ENCODE measurements at places on chromosomes 11 and 22.

DNA sequence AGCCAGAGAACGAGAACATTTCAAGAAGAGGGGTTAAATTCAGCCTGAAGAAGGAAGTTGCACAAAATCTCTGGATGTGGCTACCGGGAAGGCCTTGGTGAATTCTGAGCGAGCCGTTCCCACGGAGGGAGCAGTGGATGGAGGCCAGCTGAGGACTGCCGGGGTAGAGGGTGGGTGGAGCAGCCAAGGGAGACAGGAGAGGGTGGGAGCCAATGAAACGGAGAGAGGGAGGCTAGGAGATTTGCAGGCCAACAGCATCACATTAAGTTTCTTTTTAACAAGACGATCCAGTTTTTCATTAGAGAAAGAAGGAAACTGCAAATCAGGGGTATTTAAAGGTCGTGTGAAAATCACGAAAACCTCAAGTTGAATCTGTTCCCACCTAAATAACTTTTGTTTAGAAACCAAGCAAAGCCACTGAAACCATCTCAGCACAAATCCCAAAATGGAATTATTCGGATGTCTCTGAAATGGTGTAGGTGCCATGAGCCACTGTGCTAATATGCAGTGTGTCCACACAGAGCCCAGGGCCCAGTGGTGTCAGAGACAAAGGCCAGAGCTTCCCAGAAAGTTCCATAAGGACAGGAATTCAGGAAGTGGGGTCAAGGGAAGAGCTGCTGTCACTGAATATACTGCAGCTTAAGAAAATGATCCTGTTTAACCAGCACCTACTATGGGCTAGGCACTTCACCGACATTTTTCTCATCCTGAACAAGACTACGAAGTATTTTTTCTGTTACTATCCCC is 59.7 kb upstream of the SLC35C1 start:
- H3K27ac ChIP-seq, result no peak overlapping the region
- DNase-seq, result peak; percentile 84
- H3K4me3 ChIP-seq, result no peak overlapping the region
- no peaks in the 10 kb centered on the region for H3K4me1 ChIP-seq
- H3K36me3 ChIP-seq, result no peaks in the 10 kb centered on the region

GRCh38 chr22:39144101-39144767 is 8.2 kb downstream of the CBX7 start:
- H3K4me3 ChIP-seq, result peak overlapping the region; percentile 85
- H3K4me1 ChIP-seq, result peaks cover 54% of the 10 kb centered on the region
- DNase-seq, result peak; percentile 66
- peak overlapping the region; percentile 98 for H3K27ac ChIP-seq
- H3K36me3 ChIP-seq, result no peaks in the 10 kb centered on the region

DNA sequence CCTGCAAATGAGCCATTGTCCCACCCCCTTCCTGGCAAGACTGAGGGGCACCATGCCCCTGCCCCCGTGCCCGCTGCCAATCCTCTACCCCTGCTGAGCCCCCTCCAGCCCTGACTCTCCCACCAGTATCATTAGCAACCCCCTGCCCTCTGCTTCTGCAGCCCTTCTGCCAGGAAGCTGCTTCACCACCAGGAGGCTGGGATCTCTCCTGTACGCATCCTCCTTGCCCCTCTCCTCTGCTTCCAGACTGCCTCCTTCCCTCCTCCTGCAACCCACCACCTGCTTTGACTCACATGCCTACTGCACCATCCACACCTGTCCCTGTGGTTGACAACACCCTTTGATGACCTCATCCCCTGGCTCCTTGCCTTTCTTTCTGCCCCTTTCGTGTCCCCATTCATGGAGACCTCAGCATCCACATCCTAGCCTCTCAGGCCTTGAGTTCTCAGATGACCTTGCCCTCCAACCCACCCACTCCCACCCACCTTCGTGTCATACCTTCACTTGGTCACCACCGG is 13.4 kb upstream of the PNPLA3 start:
- no peak overlapping the region for H3K4me3 ChIP-seq
- no peak overlapping the region for H3K27ac ChIP-seq
- no peak for DNase-seq
- H3K36me3 ChIP-seq, result no peaks in the 10 kb centered on the region
- peaks cover 6% of the 10 kb centered on the region for H3K27me3 ChIP-seq

- peak overlapping the region; percentile 96 for H3K27ac ChIP-seq
- peak; percentile 72 for DNase-seq
- peak overlapping the region; percentile 88 for H3K4me3 ChIP-seq
- peaks cover 74% of the 10 kb centered on the region for H3K4me1 ChIP-seq
Measured at GRCh38 chr11:114063829-114064201, 4.3 kb downstream of the ZBTB16 start.

- peaks cover 8% of the 10 kb centered on the region for H3K4me1 ChIP-seq
- no peak overlapping the region for H3K4me3 ChIP-seq
- peaks cover 5% of the 10 kb centered on the region for H3K36me3 ChIP-seq
- H3K27me3 ChIP-seq, result no peaks in the 10 kb centered on the region
- H3K27ac ChIP-seq, result no peak overlapping the region
Measured at GRCh38 chr22:45576730-45577464, 74.2 kb downstream of the FBLN1 start.

DNA sequence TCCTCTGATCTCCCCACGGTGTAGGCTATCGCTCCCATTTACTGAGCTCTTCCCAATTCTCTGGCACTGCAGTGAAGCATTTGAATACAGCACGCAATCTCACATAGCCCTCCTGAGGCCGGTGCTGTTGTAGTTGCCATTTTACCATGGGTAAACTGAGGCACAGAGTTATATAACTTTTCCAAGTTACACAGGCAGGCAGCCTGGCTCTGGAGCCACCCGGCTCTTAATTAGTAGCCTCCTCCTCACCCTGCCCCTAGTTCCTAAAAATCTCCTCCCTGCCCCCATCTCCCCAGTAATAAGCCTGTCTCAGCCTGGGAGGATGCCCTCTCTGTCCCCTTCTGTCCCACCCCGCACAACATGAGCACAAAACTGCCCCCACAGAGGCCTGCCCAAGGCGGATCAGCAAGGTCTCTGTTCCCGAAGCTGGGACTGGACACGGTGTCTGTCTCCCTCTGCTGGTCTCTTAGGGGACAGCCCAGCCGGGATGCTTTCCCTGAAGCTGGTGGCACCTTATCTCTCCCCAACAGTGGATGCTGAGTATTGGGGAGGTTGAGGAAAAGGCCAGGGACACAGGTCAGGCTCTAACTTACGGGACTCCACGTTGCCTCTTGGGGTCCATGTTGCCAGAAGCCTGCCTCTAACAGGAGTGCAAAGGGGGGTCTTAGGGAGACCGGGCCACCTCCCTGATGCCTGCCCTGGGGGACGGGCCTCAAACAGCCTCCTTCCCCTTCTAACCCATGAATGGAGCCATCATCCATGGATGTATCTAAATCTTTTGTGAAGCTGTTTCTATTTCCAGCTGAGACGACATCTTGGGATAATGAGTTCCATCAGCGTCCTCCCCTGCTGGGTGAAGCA is 9.1 kb upstream of the CLCF1 start:
- peaks cover 17% of the 10 kb centered on the region for H3K4me1 ChIP-seq
- no peak overlapping the region for H3K27ac ChIP-seq
- H3K27me3 ChIP-seq, result no peaks in the 10 kb centered on the region
- DNase-seq, result peak; percentile 90
- no peaks in the 10 kb centered on the region for H3K36me3 ChIP-seq
- H3K4me3 ChIP-seq, result no peak overlapping the region

GRCh38 chr11:41334007-41334933 is 125.2 kb downstream of the LRRC4C start:
- H3K27ac ChIP-seq, result no peak overlapping the region
- no peak for DNase-seq
- H3K27me3 ChIP-seq, result no peaks in the 10 kb centered on the region
- H3K36me3 ChIP-seq, result no peaks in the 10 kb centered on the region

- no peak overlapping the region for H3K4me3 ChIP-seq
- H3K27me3 ChIP-seq, result no peaks in the 10 kb centered on the region
- no peak overlapping the region for H3K27ac ChIP-seq
- DNase-seq, result peak; percentile 72
Measured at GRCh38 chr11:115672999-115673411, 168.8 kb upstream of the CADM1 start.

- DNase-seq, result no peak
- no peak overlapping the region for H3K4me3 ChIP-seq
- H3K27ac ChIP-seq, result no peak overlapping the region
- peaks cover 42% of the 10 kb centered on the region for H3K36me3 ChIP-seq
- H3K4me1 ChIP-seq, result peaks cover 39% of the 10 kb centered on the region
Measured at GRCh38 chr11:93736129-93736528, 5.2 kb downstream of the TAF1D start.

Data from sigmoid colon (tissue), 7 donors.